Hepatocyte (in vitro differentiated cells): ENCODE measurements at places on chromosomes 11 and 22.

- H3K27me3 ChIP-seq, result no peaks in the 10 kb centered on the region
- no peak for DNase-seq
- peaks cover 10% of the 10 kb centered on the region for H3K4me1 ChIP-seq
- H3K4me3 ChIP-seq, result no peak overlapping the region
- no peak overlapping the region for H3K27ac ChIP-seq
- no peaks in the 10 kb centered on the region for H3K36me3 ChIP-seq
Measured at GRCh38 chr11:118900535-118901384, 17.1 kb downstream of the CXCR5 start.

DNA sequence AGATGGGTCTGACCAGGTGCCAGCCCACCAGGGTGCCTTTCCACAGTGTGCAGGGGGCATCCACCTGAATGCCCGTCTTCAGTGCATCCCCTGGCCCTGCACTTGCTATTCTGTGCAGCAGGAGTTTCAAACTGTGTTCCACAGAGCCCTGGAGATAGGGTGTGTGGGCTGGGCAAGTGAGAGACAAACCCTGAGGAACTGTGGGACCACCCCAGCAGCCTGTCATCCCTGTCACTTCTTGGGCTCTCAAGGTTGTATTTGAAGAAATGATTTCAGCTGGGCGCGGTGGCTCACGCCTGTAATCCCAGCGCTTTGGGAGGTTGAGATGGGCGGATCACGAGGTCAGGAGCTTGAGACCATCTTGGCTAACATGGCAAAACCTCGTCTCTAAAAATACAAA, 6.4 kb upstream of the DGAT2 start:
- DNase-seq, result no peak
- no peak overlapping the region for H3K27ac ChIP-seq
- no peak overlapping the region for H3K4me3 ChIP-seq

GRCh38 chr11:129324533-129325175, 51.0 kb upstream of the BARX2 start:
- peak; percentile 68 for DNase-seq
- H3K4me3 ChIP-seq, result no peak overlapping the region
- peaks cover 25% of the 10 kb centered on the region for H3K4me1 ChIP-seq
- H3K27me3 ChIP-seq, result no peaks in the 10 kb centered on the region

- H3K4me3 ChIP-seq, result no peak overlapping the region
- H3K27me3 ChIP-seq, result no peaks in the 10 kb centered on the region
- no peaks in the 10 kb centered on the region for H3K4me1 ChIP-seq
- no peaks in the 10 kb centered on the region for H3K36me3 ChIP-seq
- DNase-seq, result no peak
- no peak overlapping the region for H3K27ac ChIP-seq
Measured at GRCh38 chr22:23267226-23268043, 87.1 kb downstream of the BCR start.
